Activated CD4-positive, CD25-positive, alpha-beta regulatory T cell treated with anti-CD3 and anti-CD28 coated beads, Interleukin-2, amount 50 U/mL, for 24 hours (primary cell): ENCODE measurements at places on chromosomes 11 and 22.

- ATAC-seq = no peak
Measured at GRCh38 chr22:33896575-33897447, 23.5 kb downstream of the LARGE1 start.

DNA sequence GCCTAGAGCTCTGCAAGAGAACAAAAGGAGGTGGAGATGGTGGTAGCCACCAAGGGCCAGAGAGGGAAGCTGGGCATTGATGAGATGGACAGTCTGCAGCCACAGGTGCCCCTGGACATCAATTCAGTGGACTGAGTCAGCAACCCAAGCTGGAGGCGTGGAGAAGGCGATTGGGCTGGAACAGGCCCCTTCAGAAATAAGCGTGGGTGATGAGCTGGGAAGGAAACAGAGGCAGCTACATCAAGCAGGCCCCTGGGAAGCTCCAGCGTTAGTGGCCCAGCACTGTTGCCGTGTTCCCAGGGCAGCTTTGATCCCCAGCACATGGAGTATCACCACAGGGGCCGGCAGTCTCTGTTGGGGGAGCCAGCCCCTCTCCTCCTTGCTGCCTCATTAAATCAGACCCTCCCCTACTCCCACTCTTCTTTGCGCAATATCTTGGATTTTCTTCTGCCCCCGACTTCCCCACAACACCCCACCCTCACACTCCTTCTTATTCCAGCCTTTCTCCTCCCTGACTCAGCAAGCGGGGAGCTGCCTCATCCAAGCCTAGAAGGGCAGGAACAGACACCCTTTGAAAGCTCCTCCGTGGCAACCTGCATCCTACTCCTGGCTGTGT is 31.7 kb upstream of the OAF start:
- ATAC-seq = no peak

DNA sequence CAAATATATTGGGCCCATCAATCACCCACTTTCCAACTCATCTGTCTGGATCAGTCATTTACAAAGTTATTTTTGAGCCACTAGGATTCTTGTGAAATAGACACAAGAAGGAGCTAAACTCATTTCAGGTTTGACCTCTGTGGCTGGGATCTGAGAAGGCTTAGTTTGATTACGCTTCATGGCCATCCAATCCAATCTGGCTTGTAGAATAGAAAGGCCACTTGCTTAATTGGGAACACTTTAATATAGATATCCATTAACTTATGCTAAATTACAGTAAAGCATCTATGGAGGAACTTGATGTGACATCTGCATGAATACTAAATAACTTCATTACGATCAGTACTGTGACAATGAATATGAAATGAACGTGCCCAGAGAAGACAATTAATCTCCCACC is 284.2 kb downstream of the ST3GAL4 start:
- ATAC-seq = no peak

DNA sequence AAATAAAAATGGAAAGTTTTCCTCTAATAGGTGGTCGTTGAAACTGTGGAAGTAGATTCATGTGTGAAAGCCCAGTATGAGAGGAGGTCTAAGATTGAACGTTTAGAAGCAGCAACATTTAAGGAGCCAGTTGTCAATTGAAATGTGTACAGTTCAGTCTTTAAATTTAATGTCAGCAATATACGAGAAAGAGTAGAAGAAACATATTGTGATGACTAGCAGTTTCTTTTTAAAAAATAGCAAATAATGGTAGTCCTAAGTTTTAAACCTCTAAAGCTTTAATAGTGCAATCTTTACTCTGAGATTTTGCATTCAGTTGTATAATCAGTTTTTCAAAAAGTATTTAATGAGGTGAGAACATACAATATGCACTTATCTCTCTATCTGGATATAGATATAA is 44.9 kb downstream of the TMEM135 start:
- ATAC-seq = no peak

DNA sequence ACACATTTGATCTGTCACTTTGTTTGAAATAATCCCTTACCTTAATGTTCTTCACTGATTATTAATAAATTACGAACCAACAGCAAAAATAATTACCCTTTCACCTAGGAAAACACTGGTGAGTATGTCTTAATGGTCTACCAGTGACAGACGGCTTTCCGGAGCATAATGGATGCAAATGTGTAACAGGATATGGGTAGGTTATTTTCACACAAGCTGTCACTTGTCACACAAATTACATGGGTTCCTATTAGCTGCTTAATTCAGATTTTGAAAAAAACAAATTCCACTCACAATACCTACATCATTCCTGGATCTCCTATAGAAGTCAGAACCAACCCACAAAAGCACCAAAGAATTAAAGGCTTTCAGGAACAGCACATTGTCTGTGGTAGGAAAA is 127.9 kb downstream of the WT1 start:
- no peak for ATAC-seq

DNA sequence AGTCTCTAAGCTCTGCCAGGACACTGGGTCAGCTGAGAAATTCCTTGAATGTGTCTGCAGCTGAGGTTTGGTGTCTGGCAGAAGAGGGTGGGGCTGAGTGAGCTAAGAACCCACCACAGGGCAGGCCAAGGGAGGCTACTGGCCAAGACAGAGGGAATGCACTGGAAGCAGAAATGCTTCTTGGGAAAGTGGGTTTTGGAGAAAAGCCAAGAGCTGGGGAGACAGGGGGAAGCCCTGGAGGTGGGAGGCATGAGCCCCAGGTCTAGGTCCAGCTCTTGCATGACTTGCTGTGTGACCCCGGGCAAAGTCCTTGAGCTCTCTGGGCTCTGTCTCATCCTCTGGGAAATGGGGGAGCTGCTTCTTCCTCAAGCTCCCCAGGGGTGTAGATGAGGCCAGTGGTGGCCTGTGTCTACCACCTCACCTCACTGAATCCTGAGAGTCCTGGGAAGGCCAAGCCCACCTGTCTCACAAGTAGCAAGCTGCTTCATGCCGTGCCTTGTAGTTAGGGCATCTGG is 2.3 kb downstream of the MMP11 start:
- no peak for ATAC-seq

DNA sequence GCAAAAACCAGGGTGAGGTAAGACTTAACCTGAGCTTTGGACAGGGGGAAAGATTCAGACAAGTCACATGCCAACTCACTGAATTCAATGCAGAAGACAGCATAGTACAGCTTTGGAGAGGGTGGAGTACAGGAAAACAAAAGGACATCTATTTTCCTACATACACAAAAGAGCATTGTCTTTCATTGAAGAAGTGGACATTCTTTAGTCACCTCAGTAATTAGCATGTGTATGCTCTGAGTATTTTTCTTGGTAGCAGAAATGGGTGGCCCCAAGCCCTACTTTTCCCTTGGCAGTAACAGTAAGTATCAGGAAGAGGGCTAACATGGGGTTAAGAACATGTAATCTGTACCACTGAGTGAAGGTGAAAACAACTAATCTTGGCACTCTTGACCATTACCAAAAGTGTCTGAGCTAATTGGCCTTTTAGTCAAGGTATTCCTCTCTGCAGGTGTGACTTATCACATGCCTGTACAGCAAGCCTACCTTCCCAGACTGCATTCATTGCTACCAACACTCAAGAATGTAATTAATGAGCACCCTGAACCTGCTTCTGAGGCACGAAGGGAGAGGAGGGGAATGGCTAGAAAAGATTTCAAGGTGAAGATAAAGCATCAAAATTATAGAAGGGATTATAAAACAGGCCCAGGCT is 33.9 kb downstream of the SYTL2 start:
- ATAC-seq = no peak

DNA sequence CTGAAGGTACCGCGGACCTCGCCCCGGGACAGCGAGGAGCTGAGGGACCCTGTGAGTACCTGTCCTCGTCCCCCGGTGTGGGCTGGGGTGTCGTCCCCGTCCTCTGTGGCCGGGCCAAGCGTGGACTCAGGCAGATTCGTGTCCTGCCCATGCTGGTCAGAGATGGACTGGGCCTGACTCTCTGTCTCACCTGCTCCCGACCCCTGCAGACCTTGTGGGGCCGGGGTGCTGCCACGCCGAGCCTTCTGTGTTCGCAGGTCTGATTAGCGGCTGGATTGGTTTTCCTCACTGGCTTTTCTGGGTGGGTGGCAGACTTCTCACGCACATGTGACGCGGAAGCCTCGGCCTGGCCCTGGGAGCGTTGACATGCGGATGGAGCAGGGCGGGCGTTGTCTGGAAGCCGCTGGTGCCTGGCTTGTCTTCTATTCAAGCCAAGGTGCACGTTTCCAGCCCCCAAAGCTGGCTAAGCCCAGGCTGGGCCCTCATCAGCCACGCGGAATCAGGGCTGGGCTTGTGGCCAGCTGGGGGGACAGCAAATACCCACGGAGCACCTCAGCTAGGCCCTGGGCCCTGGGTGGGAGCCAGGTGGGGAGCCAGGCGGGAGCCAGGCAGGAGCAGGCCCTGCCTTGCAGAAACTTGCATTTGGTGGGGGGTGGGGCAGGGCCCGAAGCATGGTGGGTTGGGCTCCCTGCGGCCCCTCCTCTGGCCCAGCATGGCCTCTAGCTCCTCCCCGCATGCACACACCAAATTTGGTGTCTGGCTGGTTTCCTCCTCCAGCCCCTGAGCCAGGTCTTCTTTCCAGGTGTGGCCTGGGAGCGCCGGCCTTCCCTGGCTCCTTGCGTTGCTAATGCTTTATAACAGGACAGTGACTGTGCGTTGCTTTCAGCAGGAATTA is 7.0 kb downstream of the GRAMD4 start:
- ATAC-seq = no peak

DNA sequence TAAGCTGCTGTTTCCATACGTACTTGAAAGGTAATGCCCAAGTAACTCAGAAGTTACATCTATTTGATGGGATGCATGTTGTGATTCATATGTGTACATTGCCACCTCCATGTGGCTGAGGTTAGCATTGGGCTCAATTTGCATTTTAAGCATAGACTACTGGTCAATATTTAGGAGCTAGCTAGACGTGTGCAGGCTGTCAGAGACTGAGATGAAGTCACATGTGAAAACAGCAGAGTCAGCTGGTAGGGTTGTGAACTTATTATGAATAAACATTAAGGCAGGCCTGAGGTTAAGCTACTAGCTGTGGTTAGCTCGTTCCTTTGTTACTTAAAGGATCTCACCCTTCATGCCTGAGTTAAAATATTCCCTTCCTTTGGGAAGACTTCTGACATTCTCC is 114.5 kb upstream of the MTNR1B start:
- no peak for ATAC-seq

DNA sequence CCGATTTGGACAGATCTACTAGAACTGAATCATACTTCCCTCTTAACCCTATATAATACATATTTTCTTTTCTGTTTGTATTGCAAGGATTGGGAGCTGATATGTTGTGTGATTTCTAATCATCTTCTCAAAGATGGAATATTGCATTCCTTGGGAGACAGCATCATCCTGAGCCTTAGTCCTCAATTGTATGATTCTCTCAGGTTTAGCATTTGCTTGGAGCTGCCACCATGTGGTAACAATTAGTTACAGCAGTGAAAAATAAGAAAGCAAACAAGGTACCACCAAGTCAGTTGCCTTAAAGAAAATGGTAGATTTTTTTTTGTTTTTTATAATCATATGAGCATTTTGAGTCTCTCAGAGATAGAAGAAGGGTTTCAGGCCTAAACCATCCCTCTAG is 11.9 kb downstream of the SNX19 start:
- ATAC-seq = no peak

DNA sequence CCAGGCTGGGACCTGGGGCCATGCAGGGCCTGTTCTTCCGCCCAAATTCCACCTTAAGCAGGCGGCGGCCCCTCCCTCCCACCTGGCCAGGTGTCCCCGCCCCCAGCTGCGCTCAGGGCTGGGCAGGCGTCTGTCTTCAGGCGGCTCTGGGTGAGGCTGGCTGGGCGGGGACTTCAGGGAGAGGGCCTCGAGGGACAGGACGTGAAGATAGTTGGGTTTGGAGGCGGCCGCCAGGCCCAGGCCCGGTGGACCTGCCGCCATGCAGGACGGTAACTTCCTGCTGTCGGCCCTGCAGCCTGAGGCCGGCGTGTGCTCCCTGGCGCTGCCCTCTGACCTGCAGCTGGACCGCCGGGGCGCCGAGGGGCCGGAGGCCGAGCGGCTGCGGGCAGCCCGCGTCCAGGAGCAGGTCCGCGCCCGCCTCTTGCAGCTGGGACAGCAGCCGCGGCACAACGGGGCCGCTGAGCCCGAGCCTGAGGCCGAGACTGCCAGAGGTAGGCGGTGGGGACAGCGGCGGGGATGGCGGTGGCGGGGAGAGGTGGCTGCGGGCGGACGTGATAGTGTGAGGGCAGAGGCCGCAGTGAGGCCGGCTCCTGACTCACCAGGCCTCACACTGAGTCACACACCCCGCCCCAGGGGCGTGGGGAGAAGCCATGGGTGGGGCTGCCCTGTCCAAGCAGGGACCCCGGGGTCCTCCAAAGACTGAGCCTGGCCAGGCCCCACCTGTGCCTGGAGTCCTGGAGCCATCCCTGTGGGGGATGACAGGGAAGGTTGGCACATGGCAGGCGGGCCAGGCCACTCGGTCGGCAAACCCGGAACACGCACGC is at the start of gene PKP3:
TSS of gene PKP3 (plus strand) at position 176 of the 824 bp plus-strand sequence. CDS start at position 260, 84 bp downstream.
- no peak for ATAC-seq

DNA sequence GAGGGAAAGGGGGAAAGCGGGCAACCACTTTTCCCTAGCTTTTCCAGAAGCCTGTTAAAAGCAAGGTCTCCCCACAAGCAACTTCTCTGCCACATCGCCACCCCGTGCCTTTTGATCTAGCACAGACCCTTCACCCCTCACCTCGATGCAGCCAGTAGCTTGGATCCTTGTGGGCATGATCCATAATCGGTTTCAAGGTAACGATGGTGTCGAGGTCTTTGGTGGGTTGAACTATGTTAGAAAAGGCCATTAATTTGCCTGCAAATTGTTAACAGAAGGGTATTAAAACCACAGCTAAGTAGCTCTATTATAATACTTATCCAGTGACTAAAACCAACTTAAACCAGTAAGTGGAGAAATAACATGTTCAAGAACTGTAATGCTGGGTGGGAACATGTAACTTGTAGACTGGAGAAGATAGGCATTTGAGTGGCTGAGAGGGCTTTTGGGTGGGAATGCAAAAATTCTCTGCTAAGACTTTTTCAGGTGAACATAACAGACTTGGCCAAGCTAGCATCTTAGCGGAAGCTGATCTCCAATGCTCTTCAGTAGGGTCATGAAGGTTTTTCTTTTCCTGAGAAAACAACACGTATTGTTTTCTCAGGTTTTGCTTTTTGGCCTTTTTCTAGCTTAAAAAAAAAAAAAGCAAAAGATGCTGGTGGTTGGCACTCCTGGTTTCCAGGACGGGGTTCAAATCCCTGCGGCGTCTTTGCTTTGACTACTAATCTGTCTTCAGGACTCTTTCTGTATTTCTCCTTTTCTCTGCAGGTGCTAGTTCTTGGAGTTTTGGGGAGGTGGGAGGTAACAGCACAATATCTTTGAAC is 6.8 kb downstream of the MALAT1 start:
- ATAC-seq = no peak

DNA sequence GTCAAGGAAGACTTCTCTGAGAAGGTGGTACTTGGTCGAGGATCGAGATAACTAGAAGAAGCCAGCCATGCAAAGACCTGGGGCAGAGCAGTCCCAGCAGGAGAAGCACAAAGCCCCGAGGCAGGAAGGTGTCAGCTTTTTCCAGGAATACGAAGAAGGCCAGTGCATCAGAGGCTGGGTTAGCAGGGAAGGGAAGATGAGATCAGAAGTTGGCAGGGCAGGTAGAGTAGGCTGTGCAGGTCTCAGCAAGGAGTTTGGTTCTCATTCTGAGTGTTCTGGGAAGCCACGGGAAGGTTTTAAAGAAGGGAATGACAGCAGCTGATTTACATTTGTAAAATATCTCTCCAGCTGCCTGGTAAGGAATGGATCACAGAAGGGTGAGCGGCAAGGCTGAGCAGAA is 111.3 kb downstream of the TENM4 start:
- no peak for ATAC-seq

- no peak for ATAC-seq
Measured at GRCh38 chr22:48414651-48415050, 1413.0 kb downstream of the BRD1 start.

- peak; percentile 81 for ATAC-seq
Measured at GRCh38 chr11:67160872-67161783, 42.1 kb downstream of the KDM2A start.
